ENCODE measurements at places on chromosomes 7 and 10.

DNA sequence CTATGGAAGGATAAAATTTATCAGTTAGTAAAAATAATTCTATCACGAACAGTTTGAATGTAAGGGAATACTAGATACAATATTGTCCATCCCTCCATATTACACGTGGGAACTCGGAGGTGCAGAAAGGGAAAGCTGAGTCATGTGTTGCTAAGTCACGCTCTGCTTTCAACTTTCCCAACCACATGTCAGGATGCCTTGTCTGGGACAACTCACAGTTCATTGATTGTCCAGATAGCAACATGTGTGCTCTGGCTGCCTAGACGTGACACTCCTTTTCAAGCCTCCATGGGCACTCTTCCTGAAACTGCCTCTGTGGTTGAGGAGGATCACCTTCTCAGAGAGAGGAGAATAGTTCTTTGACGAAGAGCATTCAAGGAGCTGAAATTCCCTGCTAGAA is 808.1 kb downstream of the GRID1 start:
- DNase-seq, result no peak

- no peak for DNase-seq
These were observed 209.3 kb upstream of the CTBP2 start for GRCh38 chr10:125369382-125370326.

- DNase-seq, result no peak
These were observed 39.3 kb downstream of the NUDCD3 start for GRCh38 chr7:44451123-44451522.

- DNase-seq, result no peak
These were observed 37.1 kb upstream of the DKK1 start for GRCh38 chr10:52276986-52277385.

GRCh38 chr7:134899729-134900128 is 86.6 kb upstream of the AGBL3 start:
- DNase-seq, result no peak

GRCh38 chr10:104336821-104337467 is 1.3 kb downstream of the ITPRIP start:
- peak; percentile 85 for DNase-seq

DNA sequence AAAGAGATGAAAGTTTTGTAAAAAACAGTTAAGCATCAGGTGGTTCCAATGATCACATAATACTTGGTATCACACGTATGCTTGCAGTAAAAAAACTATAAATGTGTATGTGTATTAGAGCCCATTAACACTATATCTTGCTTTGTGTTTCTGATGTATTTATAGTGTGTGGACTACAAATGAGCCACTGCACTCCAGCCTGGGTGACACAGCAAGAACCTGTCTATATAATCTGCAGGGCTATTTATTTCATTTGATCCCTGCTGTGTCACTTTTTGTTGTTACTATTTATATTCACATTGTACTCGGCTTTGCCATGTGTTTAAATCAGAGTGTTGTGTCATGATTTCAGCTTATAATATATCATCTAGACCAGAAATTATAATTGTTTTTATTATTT is 487.8 kb upstream of the TEX47 start:
- DNase-seq, result no peak

DNA sequence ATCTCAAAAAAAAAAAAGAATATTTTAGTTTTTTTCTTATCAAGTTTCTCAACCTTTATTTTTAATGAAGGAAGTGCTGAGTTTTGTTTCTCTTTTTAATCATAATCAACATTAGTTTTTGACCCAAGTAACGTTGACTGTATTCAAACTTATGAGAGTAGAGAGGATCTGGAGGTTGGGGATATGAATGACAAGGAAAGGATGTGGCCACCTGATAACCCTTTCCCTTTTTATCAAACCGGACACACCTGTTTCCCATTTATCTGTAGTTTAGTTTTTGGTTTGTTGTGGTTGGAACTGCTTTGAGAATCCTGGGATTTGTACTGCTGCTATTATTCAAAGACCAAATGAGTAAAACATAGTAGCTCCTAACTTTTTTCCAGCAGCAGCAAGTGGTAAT is 38.6 kb downstream of the HACD1 start:
- DNase-seq, result no peak

DNA sequence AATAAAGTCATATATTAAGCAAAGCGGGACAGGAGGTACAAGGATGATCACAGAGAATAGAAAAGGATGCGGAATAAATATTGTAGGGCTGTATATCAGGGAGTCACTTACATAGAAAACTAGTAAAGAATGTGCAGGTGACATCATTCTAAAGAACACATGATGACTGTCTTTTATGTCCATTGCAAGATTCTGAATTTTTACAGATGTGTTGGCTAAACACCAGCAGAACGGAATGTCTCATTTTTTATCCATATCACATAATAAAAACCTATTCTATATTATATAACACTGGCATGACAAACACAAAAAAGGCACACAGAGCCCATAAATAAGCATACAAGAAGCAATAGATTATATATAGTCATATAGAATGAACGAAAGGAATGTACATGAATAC is 319.2 kb upstream of the PLXDC2 start:
- no peak for DNase-seq

GRCh38 chr7:91285696-91286355 is 21.6 kb downstream of the FZD1 start:
- DNase-seq, result peak; percentile 65

GRCh38 chr10:129888784-129889616 is 75.1 kb downstream of the EBF3 start:
- DNase-seq, result no peak

GRCh38 chr7:45918556-45918955 is 2.5 kb downstream of the IGFBP3 start:
- no peak for DNase-seq

- no peak for DNase-seq
These were observed 8.6 kb downstream of the STAM start for GRCh38 chr10:17652585-17652984.

DNA sequence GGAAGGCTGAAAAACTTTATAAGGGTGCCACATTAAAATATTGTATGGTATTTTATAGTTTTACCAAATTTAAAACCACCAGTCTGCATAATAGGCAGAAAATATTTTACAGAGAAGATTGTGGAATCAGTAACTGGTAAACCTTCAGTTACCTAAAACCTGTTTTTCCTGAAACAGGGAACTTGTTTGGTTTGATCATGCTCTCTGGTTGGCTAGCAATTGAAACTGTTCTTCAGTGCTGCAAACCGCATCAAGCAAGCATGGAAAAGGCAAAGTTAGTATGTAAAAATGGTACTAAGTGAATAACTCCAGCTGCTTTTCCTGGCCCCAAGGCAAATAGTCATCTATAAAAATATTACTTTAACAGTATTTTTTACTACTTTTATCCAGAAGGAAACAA is 316.9 kb upstream of the LRRN3 start:
- DNase-seq, result no peak

- no peak for DNase-seq
These were observed 26.4 kb downstream of the AUTS2 start for GRCh38 chr7:69624435-69625230.

DNA sequence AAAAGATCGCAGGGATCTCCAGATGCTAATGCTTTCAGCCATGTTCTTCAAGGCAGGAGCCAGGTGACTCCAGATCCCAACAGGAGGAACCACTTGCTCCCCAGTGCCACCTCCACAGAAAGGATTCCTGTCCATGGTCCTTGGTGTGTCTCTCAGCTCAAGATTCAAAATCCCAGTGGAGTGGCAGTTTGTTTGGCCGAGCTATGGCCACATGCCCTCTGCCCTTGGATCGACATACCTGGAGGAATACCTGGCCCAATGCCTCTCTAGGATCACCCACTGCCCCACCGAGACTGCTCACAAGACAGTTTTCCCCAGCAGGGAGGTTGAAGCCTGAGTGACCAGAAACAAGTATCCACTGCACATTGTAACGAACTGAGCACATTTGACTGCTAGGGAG is 3.9 kb upstream of the GPRIN2 start:
- no peak for DNase-seq

- DNase-seq, result no peak
These were observed 9.9 kb downstream of the CRPPA start for GRCh38 chr7:16411391-16411790.

GRCh38 chr10:93820434-93820833 is 62.7 kb downstream of the LGI1 start:
- DNase-seq, result no peak

- no peak for DNase-seq
These were observed 19.4 kb upstream of the SP4 start for GRCh38 chr7:21408481-21408820.

GRCh38 chr10:125157505-125157904 is 2.9 kb downstream of the CTBP2 start:
- no peak for DNase-seq

DNA sequence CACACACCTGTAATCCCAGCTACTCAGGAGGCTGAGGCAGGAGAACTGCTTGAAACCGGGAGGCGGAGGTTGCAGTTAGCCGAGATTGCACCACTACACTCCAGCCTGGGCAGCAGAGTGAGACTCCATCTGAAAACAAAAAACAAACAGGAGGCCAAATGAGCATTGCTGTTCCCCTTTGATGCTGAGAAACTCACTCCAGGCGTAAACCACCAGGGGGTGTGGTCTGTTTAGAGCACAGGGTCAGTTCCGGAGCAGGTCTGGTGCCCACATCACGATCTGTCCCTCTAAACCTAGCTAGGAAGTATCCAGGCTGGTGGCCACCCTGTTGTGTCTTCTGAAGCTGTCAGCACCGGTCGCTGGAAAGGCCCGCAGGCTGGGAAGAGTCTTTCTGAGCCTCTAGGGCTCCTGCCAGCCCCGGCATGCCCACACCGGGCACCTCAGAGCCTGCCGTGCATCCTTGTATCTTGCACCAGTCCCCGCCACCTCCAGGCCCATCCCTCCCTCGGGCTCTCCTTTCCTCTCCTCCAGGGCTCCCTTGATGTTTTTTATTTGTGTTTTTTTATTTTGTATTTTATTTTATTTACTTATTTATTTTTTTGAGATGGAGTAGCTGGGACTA is 66.3 kb upstream of the SH2B2 start:
- no peak for DNase-seq

DNA sequence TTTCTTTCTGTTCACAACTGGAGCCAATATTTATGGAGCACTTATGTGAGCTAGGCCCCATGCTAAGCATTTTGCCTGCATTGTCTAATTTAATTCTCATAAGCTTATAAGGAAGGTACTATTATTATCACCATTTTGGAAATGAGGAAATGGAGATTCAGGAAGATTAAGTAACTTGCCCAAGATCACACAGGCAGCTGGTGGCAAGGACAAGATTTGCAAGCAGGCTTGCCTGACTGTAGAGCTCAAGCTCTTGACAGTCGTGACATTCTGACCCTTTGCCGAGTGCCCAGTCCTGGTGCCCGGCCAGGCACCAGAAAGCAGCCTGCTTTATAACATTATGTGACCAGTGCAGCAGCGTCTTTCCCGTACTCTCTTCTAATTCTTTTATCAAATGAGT is 38.2 kb downstream of the WNT2 start:
- DNase-seq, result no peak

- DNase-seq, result no peak
These were observed 27.4 kb downstream of the FAM241B start for GRCh38 chr10:69657430-69657829.

GRCh38 chr7:135200821-135201331 is 10.4 kb downstream of the WDR91 start:
- DNase-seq, result no peak

GRCh38 chr10:22629852-22630233 is 84.5 kb downstream of the PIP4K2A start:
- DNase-seq, result peak; percentile 47

DNA sequence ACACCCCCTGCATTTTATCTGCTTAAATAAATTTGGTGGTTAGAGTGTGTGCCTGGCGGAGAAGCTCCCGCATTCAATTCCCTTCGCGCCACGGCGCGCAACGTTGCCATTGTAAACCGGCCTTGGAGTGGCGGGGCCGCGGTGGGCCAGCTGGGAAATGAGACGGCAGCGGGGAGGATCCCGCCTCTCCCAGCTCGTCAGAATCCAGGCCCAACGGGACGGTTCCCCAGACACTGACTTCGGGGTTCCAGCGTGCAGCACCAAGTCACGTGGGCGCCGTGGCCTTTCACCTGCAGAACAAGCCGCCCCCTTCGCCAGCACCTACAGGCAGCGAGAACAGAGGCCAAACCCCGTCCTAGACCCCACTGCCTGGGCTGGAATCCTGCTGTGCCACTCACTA is 103.4 kb downstream of the GRID1 start:
- no peak for DNase-seq

DNA sequence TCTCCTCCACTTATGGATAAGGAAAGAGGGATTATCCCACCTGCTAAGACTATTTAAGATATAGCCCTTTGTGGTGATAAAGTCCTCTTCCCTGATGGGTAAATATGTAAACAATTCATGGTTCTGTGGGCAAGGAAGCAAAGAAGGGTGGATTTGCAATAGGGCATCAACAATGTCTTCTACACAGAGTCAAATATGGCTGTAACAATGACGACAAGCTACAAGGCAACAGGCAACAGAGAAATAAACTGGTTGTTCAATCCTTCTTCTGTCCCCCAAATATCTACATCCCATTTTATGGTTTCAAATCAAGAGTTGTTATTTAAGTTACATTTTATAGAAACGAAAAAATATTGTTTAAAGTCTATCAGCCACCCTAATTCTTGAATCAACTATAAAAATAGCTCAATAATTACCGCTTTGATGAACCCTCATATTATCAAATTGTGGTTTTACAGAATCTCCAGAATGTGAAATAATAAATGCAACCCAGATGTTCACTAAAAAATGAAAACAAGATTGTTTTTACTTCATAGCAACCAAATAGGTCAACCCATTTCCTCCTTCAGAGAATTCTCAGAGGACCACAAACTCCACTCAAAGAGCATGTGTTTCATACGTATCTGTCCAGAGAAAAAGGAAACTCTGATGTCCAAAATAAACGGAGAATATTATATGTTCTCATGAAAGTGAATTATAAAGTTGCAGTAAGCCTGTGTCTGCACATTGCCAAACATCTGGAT is 13.8 kb downstream of the CYTH3 start:
- DNase-seq, result peak; percentile 35

DNA sequence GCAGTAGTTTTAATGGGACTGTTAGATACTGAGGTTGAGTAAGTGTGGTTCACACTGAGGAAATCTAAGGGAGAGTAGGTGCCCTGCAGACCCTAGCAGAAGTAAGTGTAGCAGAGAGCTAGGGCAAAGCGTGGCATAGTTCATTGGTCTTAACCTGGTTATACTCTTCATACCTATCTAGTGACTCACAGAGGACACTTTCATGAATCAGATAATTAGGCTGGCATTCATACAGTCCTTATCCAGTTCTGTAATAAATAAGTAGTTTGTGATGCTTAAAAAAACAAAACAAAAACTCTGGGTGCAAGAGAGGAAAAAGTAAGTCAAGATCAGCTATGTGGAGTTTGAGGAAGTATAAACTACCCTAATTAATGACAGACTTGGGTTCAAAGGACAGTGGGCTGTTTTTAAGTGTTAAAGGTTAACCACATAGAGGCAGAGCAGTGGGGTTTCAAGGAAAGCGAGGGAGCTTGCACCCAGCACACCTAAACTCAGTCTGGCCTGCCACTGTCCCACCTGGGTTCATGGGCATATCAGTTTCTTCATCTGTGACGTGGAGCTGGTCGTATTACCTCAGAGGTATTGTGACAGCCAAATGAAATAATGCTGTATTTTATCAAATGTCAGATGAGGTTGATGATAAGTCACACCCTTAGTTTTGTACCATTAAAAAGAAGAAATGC is 27.1 kb downstream of the LMTK2 start:
- peak; percentile 39 for DNase-seq

Data from inflammatory macrophage treated with lipopolysaccharide for 4 hours (primary cell).